ENCODE measurements at places on chromosomes 7 and 10. TPM values are rescaled to one million over a fixed set of nuclear protein-coding genes. Genes with fewer than 3 reads are reported as not detected.
A peak's percentile ranks its signal among the peaks of the same experiment; 100 is the strongest.

GRCh38 chr10:15719899-15720634 is at the start of gene ITGA8:
ITGA8 (minus strand) TSS chr10:15719922; CDS start chr10:15719771, 151 bp downstream.
- no peak within 1 kb of the TSS for H3K27ac ChIP-seq
- DNase-seq: peak; percentile 17
- H3K4me1 ChIP-seq: no peaks in the 10 kb centered on the region
- H3K27me3 ChIP-seq: peaks cover 34% of the 10 kb centered on the region
- H3K4me3 ChIP-seq: no peak within 1 kb of the TSS

DNA sequence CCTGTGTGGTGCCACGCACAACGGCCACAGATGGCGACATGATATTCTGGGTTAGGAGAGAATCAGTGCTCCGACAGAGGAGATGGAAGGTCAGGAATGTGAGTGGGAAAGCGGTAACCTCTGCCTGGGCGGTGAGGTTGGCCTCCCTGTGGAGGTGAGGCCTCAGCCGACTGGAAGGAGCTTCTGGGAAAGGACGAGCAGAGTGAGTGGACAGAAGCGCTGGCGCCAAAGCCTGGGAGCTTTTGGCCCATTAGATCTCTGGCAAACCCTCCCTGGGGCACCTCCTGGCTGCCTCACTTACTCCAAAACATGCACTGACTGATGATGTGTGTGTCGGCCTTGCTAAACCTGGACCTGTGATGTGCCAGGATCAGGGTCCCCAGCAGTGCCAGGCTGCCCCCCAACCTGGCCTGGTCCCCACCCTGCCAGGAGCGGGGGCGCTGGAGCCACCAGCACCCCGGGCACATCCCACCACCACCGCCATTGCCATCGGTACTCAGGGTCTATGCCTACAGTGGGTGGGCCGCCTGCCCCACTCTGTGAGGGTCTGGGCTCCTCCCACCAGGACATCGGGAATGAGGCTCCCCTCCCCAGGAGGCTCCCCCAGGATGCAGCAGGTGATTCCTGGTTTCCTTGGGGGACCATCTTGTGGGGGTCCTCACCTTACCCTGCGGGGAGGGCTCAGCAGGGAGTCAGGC is 51.0 kb downstream of the RASGEF1A start:
- no peak for DNase-seq
- no peak overlapping the region for H3K4me3 ChIP-seq
- no peaks in the 10 kb centered on the region for H3K27me3 ChIP-seq
- H3K4me1 ChIP-seq: peaks cover 2% of the 10 kb centered on the region

The ZNF248 gene
- 8.5 TPM for total RNA-seq

DNA sequence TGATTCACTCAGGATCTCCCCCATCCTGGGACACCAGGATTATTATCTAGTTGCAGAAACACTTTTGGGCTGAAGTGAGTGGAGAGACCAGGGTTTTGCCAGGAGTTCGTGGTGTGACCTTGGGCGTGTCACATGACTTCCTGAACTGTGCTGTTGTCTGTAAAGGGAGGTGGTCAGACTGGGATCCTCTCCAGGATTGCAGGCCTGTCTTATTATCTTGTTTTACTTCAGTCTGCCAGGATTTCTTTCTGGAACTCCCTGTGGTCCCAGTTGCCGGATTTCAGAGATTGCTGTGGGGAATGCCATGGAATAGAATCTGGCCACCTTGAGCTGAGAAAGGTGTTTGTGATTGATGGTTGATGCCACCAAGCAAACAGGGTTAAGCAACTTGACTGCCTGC is 35.8 kb downstream of the CRCP start:
- no peaks in the 10 kb centered on the region for H3K27me3 ChIP-seq
- H3K4me3 ChIP-seq: no peak overlapping the region
- H3K27ac ChIP-seq: no peak overlapping the region
- DNase-seq: no peak

DNA sequence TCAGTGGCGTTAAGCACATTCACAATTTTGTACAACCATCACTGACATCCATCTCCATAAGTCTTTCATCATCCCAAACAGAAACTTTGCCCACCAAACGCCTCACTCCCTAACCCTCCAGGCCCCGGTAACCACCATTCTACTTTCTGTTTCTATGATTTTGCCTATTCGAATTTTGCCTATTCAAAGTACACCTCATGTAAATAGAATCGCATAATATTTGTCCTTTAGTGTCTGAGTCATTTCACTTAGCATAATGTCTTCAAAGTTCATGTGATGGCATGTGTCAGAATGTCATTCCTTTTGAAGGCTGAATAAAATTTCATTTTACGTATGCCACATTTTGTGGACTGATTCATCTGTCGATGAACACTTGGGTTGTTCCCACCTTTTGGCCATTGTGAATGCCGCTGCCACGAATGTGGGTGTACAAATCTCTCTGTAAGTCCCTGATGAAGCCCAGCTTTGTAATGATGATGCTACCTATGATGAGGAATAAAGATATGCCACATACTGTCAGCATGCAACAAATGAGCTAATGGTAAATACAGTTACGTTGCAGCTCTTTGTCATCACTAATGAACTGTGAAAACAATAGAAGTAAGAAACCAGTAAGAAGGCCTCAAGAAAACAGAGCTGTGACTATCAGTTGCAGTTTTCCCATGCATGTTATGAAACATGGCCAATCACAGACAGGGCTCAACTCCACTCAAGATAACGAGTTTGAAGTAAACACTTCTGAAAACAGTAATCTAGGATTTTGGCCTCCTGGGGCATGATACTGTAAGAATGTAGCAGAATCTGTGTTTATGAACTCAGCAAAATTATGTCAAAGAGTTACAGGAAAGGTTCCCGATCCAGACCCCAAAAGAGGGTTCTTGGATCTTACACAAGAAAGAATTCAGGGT is 120.0 kb downstream of the ADAM12 start:
- no peak for DNase-seq
- H3K4me1 ChIP-seq: no peaks in the 10 kb centered on the region
- H3K4me3 ChIP-seq: no peak overlapping the region
- H3K36me3 ChIP-seq: no peaks in the 10 kb centered on the region
- H3K27me3 ChIP-seq: no peaks in the 10 kb centered on the region

DNA sequence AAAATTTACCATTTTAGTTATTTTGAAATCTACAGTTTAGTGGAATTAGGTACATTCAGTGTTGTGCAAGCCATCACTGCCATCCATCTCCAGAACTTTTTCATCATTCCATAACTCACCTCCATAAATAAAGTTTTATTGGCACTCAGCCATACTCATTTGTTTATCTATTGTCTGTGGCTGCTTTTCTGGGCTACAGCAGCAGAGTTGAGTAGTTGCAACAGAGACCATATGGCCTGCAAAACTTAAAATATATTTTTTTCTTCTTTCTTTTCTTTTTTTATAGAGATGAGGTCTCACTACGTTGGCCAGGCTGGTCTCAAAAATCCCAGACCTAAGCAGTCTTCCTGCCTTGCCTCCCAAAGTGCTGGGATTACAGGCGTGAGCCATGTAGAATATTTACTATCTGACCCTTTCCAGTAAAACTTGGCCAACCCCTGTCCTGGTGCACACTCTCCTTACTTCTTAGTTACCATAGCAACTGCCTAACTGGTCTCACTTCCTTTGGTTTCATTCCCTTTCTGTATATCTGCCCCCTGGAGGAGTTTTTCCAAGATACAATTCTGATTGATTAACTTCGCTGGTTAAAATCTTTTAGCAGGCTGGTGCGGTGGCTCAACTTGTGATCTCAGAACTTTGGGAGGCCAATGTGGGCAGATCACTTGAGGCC is 133.2 kb downstream of the CUX1 start:
- H3K36me3 ChIP-seq: peaks cover 6% of the 10 kb centered on the region
- peaks cover 27% of the 10 kb centered on the region for H3K4me1 ChIP-seq
- no peak for DNase-seq
- no peaks in the 10 kb centered on the region for H3K27me3 ChIP-seq
- H3K4me3 ChIP-seq: no peak overlapping the region
